GM13977 (cell line): ENCODE measurements at places on chromosomes 7 and 10.
A peak's percentile ranks its signal among the peaks of the same experiment; 100 is the strongest.

DNA sequence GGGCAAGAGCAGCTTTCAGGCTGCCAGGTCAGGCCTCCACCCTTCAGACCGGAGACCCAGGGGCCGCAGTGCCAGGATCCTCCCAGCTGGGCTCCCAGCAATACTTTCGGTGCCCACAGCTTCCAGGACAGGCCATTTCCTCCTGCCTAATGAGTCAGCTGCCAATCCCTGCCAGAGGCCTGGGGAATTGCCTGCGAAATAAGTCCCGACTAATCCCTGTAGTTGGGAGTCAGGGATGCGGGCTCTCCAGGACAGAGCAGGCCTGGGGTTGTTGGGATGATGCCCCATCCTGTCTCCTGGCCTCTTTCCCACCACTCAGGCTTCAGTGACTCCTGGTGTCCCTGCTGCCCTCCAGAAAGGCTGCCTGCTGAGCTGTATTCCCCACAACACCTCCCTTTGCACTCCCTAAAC, 143.5 kb upstream of the UNC5B start:
- no peak for DNase-seq

- no peak for DNase-seq
Measured at GRCh38 chr7:80882213-80882801, 36.5 kb downstream of the SEMA3C start.

DNA sequence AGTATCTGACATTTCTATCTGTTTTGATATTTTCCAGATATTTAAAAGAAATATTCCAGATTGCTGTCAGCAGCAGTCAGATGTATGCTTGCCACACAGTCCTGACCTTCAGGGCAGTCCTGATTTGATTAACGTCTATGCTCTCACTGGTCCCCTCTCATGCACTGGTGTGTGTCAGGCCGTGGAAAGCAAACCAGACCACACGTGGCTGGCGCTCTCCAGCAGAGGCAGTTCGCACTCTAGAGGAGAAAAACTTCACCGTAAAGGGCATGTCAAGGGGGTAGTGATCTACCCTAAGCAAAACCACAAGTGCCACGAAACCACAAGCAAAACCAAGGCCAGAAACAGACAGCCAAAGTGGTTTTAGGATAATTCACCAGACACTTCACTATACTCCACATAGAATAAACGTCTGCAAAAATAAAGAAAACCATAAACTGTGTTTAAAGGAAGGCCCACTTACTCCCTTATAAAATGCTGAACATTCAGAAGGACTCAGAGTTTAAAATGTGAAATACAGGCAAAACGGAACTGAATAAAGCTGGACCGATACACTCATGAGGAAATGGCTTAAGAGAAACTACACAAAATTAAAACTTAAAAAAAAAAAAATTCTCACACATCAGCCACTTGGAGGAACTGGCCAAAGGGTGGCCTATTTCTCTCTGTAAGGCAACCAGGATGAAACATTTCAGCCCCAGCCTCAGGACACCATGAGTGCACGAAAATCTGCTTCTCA, 26.4 kb downstream of the PARP12 start:
- DNase-seq: no peak

DNA sequence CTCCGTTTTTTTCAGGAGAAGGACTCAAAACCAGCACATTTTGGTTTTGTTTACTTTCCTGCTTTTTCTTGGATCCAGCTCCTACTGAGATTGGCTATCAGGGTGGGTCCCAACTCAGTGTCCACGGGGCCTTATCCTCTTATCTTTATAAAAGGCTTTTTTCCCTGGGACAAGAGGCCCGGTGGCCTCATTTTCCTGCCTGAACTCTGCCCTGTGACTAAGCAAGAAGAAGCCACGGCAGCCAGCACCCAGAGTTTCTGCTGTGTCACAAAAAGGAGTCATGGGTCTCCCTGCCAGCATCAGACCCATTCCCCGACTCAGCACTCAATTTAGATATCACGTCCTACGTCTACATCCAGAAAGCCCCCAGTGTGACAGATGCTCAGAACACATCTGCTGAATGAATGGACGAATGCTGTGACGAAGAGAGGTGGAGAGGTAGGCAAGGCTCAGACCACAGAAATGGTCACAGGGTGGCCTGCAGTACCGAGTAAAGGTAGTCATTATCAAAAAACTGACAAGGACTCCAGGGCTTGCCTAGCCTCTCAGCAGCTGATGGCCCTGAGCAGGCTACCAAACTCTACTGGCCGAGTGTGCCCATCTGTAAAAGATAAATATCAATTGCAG, 16.7 kb downstream of the DLG5 start:
- DNase-seq: no peak

GRCh38 chr10:24857031-24857725, 95.2 kb downstream of the PRTFDC1 start:
- DNase-seq: no peak

- no peak for DNase-seq
Measured at GRCh38 chr7:95693551-95694333, 78.6 kb upstream of the DYNC1I1 start.

DNA sequence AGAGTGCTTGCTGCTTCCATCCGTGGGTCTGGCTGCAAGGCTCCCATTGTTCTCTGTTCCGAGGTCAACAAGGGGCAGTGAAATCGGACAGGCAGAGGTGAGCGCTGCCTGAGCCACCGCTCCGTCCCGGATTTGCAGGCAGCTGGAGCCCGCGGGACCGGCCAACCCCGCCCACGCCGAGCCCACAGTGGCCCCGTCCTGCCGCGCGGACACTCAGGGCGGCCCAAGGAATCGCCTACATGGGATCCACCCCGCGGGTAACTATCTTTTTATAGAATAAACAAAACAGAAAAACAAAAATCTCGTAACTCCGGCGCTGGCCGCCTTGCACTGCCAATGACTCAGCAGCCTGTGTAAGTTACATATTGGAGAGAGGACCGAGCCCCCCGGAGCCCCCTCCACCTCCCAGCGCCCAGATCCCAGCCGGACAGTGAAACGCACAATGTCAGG, 1.9 kb downstream of the BNIP3 start:
- no peak for DNase-seq

DNA sequence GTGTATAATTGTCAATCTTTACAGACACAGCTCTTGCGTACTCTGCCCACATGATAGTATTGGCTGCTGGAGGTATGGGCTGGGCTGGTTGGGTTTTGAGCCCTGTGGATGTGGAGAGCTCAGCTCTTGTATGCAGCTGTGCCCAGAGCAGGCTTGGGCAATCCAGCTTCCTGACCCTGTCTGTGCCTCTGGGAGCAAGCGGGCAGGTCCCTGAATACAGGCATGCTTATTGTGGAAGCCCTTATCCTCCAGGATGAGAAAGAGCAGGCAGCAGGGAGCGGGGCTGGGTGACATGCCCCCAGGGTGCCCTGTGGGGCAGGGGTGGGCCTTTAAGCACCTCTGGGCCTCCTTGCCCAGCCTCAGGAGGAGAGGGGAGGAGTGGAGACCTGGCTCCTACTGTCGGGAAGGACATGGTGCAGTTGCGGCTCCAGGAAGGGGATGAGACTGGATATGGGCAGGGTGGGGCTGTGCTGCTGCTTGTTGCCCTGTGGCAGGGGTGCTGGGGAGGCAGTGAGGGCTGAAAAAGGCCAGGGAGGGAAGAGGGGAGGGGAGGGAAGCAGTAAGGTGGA, 32.7 kb upstream of the SH2D4B start:
- no peak for DNase-seq

DNA sequence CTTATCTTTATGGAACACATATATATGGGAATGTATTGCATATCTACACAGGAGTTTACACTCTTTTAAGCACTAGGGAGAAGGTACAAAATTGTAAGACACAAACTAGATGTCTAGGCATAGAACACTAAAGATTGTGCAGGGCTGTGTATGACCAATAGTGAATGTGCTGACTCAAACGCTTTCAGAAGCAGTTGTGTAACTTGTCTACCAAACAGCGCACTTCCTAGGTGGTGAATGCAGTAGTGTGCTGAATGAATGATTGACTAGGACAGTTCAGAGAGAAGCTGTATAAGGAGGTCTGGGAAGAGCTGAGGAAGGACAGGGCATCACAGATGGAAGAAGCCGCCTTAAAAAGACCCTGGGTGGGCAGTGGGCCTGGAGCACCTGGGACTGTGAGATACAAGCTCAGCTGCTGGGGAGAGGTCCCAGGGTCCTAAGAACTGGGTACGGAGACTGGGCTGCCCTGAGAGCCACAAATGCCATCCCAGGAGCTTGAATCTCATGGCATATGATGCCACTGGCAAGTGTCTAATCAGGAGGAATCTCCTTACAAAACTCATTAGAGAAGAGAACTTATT, 14.2 kb downstream of the CLRN3 start:
- no peak for DNase-seq

- DNase-seq: no peak
Measured at GRCh38 chr10:30862486-30862885, 169.2 kb downstream of the ZNF438 start.

- DNase-seq: no peak
Measured at GRCh38 chr10:47183704-47184041, 116.3 kb upstream of the GDF10 start.

DNA sequence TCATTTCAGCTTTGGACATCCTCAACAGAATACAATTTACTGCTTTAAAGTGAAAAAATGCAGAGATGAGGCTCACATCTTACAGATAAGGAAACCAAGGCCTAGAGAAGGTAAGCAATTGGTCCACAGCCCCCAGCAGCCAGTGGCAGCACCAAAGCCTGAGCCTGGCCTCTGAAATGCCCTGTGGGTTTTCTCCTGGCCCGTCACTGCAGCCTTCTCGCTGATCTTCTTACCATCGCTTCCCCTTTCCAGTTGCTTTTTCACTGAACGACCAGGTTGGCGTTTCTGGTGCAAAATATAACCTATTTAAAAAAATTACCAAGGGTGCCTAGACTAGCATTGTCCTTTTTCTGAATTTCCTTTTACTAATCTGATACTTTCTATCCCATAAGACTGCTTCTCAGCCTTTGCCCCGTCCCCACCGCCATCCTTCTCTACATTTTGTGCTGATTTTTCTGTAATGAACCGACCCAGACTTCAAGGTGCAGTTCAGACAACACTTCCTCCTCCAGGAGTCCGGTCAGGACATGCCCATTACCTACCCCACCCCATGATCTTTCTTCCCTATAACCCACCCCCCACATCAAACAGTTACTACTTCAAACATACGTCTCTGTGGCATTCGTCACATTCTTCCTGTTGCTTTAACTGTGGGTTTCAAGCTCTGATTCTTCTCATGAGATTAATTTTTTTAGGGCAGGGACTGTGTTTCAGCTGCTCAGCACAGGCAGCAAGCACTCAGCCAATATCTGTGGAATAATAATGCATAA, 289.4 kb downstream of the DNAJB6 start:
- no peak for DNase-seq

GRCh38 chr7:53800746-53801145, 741.4 kb upstream of the VSTM2A start:
- no peak for DNase-seq

- DNase-seq: no peak
Measured at GRCh38 chr7:55026086-55026790, 7.4 kb downstream of the EGFR start.

GRCh38 chr7:6691609-6692106, 15.1 kb downstream of the ZNF12 start:
- DNase-seq: no peak

DNA sequence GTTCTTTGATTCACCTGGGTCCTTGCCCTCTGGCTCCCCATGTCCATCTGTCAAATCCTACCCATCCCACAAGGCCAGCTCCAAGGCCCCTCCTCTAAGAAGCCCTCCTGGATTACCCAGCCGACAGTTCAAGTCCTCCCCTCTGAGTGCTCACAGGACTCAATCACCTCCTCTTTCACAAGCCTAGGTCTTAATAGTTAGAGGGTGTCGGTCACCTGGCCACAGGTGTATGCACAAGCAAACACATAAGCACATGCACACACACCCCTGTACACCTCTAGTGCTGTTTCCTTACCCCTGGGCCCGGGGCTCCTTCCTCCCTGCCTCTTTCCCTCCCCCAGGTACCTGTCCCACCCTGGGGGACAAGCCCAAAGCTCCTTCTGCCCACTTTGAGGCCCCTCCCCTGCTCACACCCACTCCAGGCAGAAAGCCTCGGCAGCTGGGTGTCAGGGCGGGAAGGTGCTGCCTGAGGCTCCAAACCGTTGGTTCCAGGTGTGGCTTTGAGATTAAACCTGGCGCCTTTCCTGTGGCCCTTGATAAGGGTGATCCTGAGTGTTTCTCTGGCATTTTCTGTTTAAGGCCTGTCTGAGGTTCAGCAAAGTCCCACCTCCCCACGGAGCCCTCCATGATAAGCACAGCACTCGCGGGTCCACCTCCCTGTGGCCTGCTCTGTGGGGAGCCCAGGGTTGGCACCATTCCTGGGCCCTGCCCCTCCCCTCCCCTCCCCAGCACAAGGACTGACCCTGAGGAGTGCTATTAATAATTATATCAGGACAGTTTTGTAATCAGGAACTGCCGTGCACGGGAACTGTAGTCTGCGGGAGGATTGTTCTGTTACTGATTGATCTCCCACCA, 14.6 kb upstream of the AQP1 start:
- no peak for DNase-seq

DNA sequence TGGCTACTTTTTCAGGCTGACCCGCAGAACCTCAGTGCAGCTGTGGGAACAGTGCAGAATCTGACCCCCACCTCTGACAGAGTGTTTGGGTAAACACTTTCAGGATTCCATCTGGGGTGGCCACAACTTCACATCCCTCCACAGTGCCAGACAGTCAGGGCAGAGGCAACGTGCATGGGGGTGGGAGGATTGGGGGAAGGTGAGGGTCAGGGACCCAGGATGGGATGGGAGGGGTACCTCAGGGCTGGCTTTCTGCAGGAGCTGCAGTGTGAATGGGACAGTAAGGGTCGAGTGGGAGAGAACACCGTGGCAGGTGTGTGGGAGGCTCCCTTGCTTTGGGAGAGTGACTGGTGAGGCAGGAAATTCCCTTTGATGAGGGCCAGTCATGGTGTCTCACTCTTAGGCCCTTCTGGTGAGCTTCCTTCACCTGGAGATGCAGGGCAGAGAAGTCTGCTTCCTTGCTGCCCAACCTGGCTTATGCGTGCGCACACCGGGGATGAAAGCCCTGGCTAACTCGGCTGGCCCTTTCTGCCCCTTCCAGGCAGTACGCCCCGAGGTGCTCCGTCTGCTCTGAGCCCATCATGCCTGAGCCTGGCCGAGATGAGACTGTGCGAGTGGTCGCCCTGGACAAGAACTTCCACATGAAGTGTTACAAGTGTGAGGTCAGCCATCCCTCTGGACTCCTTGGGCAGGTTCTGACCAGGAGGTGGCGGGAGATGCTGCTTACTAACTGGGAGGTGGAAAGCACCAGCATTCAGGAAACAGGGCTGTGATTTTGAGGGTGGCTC, 8.4 kb downstream of the ZYX start:
- no peak for DNase-seq

- peak; percentile 92 for DNase-seq
Measured at GRCh38 chr10:43105102-43105955, 28.5 kb downstream of the RET start.

- no peak for DNase-seq
Measured at GRCh38 chr7:25402532-25402931, 174.2 kb upstream of the NPVF start.

GRCh38 chr7:116334555-116334954, 124.2 kb downstream of the TES start:
- DNase-seq: no peak

DNA sequence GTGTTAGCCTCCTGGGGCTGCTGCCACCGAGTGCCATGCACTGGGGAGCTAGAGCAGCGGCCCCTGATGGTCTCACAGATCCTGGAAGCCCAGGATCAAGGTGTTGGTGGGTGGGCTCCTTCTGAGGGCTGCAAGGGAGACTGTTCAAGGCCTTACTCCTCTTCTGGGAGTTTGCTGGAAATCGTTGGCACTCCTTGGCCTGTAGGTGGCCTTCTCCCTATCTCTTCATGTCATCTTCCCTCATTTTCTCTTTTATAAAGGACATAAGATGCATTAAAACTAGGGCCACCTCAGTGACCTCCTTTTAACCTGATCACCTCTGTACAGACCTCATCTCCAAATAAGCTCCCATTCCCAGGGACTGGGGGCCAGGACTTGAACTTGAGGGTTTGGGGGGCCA, 27.0 kb upstream of the ZNF862 start:
- DNase-seq: no peak
